Activated naive CD4-positive, alpha-beta T cell (primary cell): ENCODE measurements at places on chromosomes 6 and 20.

GRCh38 chr20:33648396-33649004 is 13.6 kb upstream of the C20orf144 start:
- no peak for DNase-seq

DNA sequence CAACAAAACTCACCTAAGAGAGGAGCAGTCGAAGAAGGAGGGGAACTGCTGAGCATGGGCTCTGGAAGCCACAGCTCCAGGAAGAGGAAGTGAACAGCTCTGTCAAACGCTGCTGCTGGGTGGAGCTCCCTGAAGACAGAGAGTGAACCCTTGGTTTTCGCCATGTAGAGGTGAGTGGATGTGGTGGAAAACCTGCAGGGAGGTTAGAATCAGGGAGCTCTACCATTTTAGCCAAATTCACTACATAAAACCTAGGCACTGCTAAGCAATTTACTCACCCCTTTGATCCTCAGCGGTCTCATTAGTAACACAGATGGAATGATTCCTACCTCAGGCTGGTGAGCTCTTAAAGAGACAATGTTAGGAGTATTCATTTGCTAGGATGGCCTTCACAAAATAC is 19.4 kb upstream of the TFAP2A start:
- DNase-seq, result no peak

- no peak for DNase-seq
These were observed 156.2 kb downstream of the THBS2 start for GRCh38 chr6:169097381-169097959.

DNA sequence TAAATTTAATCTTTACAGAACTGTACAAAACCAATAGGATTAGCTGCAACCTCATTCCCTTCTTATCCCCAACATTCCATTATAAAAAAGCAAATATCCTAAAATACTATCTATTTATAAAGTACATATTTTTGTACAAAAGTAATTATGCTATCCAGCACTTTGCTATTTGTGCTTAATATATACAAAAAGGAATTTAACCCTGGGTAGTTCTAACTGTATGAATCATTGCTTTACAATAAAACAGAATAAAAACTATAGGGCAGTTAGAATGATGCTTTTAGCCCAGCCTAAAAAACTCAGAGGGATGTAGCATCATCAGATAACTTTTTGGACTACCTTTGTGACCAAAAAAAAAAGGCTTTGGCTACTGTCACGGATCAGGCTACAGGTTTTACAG is 49.9 kb upstream of the KLHL31 start:
- DNase-seq, result no peak

DNA sequence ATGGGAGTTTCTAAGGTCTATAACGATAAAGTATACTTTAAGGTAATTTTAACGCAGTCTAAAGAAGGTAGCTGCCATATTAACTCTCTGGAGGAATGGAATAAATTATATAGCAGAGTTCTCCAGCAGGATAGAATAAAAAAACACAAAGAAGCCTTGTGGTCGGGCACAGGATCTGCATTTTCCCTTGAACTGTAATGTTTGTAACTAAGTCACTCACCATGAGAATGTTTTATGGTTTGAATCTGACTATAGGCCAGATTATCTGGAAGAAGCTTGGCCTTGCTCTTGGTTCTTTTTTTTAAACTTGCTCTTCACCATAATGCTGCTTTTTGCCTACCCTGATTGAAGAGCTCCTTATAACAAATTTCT is 238.8 kb upstream of the NOX3 start:
- DNase-seq, result no peak

DNA sequence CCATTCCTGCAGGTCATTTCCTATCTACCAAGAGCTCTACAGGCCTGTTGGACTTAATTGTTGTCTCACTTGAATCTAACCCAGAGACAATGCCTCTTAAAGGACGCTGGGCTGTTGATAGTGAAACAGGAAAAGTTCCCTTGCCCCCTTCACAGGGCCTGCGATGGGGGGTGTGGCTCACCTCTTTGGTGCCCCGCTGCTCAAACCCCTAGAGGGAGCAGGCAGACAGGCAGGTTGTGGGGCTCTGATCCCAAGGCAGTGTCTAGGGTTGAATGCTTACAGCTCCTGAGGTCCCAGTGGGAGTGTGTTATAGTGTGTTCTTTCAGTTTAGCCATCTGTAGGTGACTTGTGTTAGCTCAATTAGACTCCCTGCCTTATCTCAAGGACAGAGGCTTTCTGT is 68.0 kb downstream of the OTOR start:
- no peak for DNase-seq

- no peak for DNase-seq
These were observed 671.8 kb downstream of the QKI start for GRCh38 chr6:164086076-164086887.

GRCh38 chr6:51792273-51793030 is 295.0 kb downstream of the PKHD1 start:
- DNase-seq, result no peak
